ENCODE measurements at places on chromosomes 7 and 10.

DNA sequence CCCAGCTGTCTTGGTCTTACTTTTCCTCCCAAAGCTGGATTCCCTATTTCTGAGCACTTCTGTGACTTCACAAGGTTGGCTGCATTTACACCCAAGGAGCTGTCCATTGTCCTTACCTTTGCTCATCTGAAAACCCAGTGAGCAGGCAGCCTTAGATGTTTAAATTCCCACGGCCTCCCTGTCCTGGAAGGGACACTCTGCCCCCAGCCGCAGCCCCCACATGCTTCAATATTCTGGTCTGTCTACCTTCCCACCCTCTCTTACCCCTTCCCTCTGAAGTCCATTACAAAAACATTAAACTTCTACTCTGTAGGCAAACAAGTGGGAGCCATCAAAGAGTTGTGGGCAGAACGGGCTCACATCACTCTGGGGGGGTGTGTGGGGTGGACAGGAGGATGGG, 73.8 kb upstream of the EFCAB10 start:
- no peak for DNase-seq

DNA sequence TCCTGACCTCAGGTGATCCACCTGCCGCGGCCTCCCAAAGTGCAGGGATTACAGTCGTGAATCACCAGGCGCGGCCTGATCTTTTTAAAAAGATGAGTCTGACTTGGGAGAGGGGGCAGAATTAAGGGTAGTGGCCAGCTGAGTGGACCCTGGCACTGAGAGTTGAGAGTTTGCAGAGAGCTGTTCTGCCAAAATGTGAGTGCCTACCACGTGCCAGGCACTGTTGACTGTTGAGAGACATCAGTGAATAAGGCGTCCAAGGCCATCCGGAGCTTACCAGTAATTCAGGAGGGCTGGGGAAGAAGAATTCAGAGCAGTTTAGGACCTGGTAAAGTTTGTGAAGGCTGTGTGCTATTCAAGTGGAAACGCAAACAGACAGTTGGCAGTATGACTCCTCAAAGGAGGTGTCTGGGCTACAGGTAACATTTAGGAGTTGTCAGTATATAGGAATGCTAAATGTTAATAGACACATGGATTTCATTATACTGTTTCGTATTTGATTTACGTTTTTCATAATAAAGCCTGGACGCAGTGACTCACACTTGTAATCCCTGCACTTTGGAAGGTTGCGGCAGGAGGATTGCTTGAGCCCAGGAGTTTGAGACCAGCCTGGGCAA, 1.5 kb downstream of the NIPSNAP2 start:
- DNase-seq, result no peak

- DNase-seq, result no peak
These were observed 511.1 kb downstream of the ZNF37A start for GRCh38 chr10:38605153-38605661.

- peak; percentile 73 for DNase-seq
These were observed 2.2 kb upstream of the CCDC3 start for GRCh38 chr10:13003759-13004158.

- DNase-seq, result no peak
These were observed at the start of gene GSDME for GRCh38 chr7:24757353-24758275. Gene GSDME, minus strand, starts transcription at chr7:24757464. Its CDS starts 7,690 bp downstream, at chr7:24749774.

DNA sequence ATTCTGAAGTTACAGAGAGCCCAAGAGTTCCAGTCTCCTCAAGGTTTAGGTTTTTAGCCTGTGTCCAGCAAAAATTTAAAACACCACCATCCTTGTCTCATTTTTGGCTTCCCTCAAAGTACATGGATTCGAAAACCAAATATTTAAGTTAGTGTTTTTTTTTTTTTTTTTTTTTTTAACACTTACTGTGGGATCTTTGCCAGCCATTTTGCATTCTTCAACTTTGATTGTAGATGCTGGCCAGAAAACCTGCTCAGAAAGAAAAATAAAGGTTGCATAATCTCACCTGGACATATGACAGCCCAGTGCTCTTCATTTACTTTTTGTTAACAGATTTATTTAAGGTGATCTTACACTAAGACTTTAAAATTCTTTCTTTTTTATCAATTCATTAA, 91.6 kb downstream of the SEMA3C start:
- no peak for DNase-seq

- no peak for DNase-seq
These were observed 183.7 kb downstream of the KCND2 start for GRCh38 chr7:120456699-120457098.
